ENCODE measurements at places on chromosomes 1 and 21. TPM values are rescaled to one million over a fixed set of nuclear protein-coding genes. Genes with fewer than 3 reads are reported as not detected.

GRCh38 chr1:86527306-86527705 lies 19.6 kb upstream of the CLCA4 start:
- no peak for DNase-seq

- DNase-seq: no peak
Measured at GRCh38 chr1:164774819-164775654, 216.1 kb downstream of the PBX1 start.

DNA sequence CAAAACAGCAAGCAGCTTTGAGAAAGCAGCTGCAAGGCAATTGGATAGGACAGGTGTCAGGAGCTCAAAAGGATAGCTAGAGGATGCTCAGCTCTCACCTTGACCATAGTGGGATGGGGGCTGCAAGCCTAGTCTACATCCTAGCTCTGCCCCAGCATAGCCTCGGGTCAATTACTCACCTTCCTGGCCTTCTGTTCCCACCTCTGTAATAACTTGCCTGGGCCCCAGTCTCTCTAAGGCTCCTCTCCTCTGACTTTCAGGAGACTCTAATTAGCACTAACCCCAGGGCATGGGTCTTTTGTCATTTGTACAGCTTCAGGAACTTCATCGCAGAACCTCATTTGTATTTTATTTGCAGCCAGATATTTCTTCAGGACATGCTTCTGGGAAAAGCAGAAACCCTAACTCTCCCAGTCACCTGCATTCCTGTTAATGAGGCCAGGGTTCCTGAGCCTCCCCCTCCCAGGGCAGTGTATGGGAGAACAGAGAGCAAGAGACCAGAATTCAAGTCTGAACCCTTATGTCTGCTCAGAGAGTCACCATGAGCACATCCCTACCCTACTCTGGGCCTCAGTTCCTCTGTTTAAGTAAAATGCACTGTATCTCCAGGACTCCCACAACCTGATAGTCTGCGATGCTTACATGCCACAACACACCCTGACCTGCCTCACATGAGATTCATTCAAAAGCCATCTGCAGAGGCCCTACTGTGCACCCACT lies 108.1 kb downstream of the MATN1 start:
- no peak for DNase-seq

DNA sequence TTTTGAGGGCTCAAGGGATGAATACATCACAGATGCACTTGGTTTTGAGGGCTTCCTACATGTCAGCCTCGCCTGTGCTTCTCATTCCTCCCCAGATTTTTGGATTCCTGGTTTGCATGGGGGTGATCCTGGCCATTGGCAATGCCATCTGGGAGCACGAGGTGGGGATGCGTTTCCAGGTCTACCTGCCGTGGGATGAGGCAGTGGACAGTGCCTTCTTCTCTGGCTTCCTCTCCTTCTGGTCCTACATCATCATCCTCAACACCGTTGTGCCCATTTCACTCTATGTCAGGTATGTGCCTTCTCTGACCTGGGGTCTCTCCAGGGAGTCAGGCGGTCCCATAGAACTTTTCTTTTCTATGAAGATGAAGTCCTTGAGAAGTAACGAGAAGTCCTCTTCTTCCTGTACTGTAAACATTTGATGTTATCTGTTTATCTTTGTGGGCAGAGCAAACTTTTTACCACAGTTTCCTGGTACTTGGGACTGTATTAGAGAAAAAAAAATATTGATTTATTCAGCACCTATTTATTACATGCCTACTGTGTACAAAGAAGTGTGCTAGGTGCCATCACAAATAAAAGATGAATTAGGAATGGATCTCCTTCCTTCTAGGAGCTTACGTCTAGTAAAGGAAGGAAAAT lies 12.0 kb downstream of the ATP8B2 start:
- DNase-seq: no peak

- no peak for DNase-seq
Measured at GRCh38 chr21:20735257-20735656, 263.0 kb upstream of the NCAM2 start.

- no peak for DNase-seq
Measured at GRCh38 chr1:210901981-210902770, 231.8 kb downstream of the KCNH1 start.

Gene SAMD13
- 8.1 TPM for polyA plus RNA-seq

- DNase-seq: no peak
Measured at GRCh38 chr1:207744000-207744534, 7.8 kb upstream of the CD46 start.

DNA sequence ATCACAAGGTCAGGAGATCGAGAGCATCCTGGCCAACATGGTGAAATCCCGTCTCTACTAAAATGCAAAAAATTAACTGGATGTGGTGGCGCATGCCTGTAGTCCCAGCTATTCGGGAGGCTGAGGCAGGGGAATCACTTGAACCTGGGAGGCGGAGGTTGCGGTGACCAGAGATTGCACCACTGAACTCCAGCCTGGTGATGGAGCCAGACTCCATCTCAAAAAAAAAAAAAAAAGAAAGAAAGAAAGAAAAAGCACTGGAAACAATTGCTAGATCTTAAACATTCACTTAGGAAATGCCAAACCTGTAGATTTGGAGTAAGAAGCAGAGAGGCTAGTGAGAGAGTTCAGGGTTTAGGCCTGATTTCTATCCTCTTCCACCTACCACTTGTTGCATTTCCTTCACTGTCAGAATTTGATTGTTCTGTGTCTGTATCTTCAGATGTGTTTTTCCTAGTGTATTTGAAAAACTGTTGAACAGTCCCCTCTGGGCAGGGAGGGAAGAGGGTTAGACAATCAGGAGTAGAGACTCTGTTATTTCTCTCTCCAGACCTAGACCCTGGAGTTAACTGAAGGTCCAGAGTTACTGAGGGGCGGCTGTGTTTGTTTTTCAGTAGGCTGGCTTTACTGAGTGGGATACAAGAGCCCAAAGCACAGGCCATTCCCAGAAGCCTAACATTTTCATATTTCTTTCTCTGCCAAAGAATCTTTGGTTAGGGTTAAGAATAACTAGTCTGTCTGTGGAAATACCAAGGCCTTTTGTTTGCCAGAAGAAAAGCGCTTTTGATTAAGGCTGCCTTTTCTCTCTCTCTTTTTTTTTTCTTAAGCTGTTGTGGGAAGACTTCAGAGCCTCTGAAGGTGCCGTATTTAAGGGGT lies 31.1 kb upstream of the MACF1 start:
- no peak for DNase-seq

DNA sequence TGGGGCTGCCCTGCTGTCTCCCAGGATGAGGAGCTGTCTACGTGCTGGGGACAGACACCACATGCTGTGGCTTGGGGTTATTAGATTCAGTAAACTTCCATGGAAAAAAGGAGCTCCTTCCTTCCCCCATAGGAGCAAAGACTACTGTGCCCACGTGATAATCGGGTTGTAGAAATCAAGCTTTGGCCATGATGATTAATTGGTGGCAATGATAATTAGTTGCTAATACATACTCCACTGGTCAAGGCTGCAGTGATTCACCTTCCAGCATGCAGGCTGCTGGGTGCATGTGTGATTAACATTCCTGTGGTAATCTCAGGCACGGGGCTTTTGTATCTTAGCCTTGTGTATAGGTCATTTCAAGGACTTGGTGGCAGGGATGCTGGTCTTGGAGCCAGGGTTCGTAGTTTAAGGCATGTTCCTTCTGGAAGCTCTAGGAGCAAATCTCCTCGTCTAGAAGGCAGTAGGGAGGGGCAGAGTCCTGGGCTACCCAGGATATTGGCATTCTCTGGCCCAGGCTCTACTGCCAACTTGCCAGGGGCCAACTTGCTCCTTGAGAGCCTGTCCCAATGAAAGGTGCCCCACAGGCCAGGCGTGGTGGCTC lies 41.4 kb downstream of the TMCO4 start:
- no peak for DNase-seq

- DNase-seq: no peak
Measured at GRCh38 chr1:26190373-26190987, at the start of gene CATSPER4. Gene CATSPER4 (plus strand): TSS chr1:26190602. CDS start chr1:26190628, 26 bp downstream.

DNA sequence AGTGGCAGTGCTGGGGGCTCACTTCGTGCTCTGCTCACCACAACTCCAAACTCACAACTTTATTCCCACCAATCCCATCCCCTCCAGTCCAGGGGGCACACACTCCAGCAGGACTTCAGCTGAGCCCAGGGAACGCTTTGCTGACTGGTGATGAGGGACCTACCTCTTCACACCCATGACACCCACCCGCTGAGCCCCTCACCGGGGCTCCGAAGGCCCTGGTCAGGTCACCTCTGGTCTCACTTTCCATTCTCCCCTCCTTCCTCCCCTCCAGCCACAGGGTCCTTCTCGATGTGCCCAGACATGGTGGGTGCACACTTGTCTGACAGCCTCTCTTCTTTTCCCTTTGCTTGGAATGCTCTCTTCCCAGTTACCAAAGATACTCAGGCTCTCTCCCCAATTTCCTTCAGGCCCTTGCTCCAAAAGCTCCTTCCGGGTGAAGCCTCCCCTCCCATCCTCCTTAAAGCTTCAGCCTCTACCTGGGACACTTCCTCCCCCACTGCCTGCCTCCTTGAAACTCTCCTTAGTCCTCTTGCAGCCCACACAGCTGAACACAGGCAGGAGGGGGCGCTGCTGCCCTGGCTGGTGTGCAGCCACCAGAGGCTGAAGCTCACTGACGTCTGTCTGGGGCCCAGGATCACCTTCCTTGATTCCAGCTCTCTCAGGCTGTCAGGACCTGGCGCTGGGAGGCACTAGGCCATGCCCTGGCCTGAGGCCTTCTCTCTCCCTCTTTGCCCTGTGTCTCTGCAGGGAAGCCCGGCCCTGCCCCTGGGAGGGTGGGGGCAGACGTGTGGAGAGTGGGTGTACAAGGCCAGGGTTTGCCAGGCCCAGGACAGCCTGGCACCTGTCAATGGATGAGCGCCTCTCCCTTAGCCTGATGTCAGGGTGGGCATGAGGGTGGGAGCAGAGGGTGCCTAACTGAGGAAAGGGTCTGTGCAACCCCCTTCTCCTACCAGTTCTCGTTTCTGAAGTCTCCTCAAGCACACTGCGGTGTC lies 1.6 kb downstream of the KCNE1 start:
- no peak for DNase-seq

GRCh38 chr1:230199034-230199433 lies 132.0 kb downstream of the GALNT2 start:
- DNase-seq: no peak

DNA sequence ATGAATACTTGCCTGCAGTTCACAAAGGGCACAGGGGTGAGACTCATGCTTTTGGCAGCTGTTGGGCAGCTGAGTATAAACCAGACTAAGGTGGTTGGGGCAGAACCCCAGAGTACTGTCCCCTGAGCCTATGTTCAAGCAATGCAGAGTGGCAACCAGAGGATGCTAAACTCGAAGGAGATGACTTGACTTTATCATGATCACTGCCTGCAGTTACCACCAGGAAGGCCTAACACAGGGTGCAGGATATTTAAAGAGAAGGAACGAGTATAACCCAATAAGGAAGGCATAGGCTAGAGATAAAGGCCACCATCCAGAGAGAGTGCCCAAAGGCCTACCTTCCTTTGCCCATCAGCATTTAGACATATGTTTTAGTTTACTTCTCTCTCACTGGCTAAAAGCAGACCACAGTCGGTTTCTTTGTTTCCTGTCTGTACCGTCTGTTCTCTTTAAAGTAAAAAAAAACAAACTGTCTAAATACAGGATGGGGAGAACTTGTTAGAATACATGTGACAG lies 83.3 kb downstream of the MPZL1 start:
- no peak for DNase-seq

Measured in left renal pelvis (tissue), 4 donors.